ENCODE measurements at places on chromosomes 12 and 14. TPM values are rescaled to one million over a fixed set of nuclear protein-coding genes. Genes with fewer than 3 reads are reported as not detected.

DNA sequence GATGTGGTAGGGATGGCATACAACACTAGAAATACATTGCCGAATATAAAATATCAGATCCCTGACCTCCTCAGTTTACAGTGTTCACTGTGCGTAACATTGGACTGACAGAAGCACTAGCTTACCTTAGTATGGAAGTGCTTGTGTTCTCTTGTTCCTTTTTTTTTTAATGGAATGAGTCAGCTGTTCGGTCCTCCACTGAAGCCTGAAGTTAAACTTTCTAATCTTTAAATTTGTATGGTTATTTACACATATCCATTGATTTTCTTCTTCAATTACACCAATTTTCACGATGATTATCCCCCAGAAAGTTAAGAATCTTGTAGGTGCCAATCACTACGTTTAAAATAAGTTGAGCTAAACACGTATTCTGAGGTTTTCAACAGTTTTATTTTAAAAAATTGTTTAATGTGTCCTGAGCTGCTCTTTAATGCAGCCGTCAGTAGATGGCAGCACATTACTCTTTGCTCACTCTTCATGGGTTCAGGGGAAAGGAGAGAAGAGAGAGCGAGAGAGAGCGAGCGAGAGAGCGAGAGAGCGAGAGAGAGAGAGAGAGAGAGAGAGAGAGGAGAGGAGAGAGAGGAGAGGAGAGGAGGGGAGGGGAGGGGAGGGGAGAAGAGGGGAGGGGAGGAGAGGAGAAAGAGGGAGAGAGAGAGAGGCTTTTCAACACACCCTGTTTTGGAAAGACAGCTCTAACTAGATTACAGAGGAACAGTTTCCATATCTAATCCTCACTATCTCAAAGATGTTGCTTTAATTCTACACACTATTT lies 134.7 kb upstream of the SCAF11 start:
- DNase-seq, result peak; percentile 77

DNA sequence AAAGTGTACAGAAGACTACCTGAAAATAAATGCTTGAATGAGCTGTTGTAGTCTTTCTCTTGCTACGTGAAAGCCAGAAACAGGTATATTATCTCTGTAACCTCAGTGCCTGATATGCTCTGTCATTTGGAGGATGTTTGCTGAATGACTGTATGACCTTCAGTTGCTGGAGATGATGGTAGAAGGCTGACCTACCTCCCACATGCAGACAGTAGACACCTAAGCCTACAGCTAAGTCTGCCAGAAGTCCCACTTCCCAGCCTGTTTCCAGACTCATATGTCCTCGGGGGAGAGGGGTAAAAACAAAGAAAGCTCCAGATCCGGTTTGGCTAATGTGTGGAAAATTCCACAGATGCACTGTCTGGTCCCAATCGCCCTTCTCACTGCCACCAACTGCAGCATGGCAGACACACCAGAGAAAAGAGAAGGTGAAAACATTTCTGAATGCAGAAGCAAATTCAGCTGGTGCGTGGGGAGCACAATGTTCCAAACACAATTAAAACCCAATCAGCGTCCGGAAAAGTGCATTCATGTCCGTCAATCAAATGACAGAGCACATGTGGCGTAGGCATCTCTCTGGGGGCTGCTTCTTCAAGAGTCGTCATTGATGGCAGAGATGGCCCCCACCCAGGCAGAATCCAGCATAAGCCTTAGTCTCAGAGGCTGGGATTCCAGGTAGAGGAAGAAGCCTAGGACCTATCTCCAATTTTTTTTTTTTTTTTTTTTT lies 76.3 kb upstream of the TBX3 start:
- no peak for DNase-seq

GRCh38 chr14:53927171-53927570 lies 29.5 kb downstream of the BMP4 start:
- no peak for DNase-seq

GRCh38 chr14:72986214-72986613 lies 40.7 kb downstream of the ZFYVE1 start:
- no peak for DNase-seq

- no peak for DNase-seq
Observed at GRCh38 chr12:47305464-47305863, 225.7 kb upstream of the AMIGO2 start.

GRCh38 chr12:63006536-63006935 lies 71.6 kb upstream of the PPM1H start:
- DNase-seq, result no peak

GRCh38 chr12:4270016-4270830 lies 3.3 kb upstream of the CCND2 start:
- DNase-seq, result no peak

GRCh38 chr12:103169-103981 lies 36.8 kb downstream of the IQSEC3 start:
- no peak for DNase-seq

DNA sequence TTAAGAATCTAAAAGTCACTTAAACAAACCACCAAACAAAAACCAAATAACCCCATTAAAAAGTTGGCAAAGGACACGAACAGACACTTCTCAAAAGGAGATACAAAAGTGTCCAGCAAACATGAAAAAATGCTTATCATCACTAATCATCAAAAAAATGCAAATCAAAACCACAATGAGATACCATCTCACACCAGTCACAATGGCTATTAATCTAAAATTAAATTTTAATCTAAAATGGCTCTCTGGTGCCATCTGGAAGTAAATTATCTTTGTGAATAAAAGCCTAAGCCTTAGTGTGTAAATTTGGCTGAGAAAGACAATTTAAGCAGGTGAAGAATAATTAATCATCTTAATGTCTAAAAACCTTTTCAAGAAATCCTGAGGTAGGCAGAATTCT lies 204.5 kb upstream of the PPFIA2 start:
- no peak for DNase-seq

GRCh38 chr14:67418401-67419191 lies 6.6 kb upstream of the PLEK2 start:
- DNase-seq, result no peak

GRCh38 chr14:21096438-21096837 lies 2.0 kb downstream of the ZNF219 start:
- no peak for DNase-seq

GRCh38 chr12:108037960-108038359 lies 91.1 kb upstream of the WSCD2 start:
- DNase-seq, result no peak

DNA sequence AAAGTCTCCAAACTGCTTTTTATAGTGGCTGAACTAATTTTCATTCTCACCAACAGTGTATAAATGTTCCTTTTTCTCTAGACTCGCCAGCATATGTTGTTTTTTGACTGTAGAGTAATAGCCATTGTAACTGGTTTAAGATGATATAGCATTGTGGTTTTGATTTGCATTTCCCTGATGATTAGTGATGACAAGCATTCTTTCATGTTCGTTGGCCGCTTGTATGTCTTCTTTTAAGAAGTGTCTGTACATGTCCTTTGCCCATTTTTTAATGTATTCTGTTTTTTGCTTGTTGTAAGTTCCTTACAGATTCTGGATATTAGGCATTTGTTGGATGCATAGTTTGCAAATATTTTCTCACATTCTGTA lies 404.9 kb downstream of the FLRT2 start:
- DNase-seq, result no peak

DNA sequence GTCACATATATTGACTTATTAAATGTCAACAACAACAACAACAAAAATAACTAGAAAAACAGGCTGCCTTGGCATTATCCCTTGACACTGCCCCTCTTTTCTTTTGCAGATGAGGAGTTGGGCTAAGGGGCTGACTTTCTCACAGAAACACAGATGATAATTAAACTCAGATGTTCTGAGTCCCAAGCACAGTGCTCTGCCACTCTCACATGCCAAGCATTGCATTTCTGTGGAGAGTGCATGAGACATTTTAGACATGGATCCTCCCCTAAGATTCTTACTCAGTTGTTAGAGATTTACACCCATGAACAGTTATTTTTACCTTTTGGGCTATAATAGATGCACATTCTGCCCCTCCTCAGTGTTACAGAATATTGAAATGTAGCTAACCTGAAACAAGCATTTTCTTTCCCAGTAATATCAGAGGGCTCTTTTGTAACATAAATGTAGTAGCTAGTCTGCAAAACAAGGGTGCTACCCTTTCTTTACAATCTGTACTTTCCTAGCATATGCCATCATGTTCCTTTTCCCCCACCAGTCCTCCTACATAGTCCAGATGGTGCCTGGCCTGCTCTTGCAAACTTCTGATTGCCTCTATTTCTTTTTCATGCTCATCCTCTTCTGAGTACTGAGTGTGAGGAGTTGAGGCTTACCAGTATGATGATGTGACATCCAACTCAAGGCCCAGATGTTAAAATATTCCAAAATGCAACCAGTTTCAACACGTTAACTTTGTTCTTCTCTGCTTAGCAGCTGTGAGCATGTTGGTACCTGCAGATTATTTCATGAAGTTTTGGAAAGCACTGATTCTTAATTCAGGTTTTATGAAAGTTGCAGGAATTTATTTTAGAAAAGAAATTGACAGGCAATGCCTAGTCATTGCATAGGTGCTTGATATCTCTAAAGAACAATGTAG lies 125.0 kb upstream of the ATP2B1 start:
- no peak for DNase-seq

- no peak for DNase-seq
Observed at GRCh38 chr12:69704357-69704756, 5.3 kb upstream of the BEST3 start.

DNA sequence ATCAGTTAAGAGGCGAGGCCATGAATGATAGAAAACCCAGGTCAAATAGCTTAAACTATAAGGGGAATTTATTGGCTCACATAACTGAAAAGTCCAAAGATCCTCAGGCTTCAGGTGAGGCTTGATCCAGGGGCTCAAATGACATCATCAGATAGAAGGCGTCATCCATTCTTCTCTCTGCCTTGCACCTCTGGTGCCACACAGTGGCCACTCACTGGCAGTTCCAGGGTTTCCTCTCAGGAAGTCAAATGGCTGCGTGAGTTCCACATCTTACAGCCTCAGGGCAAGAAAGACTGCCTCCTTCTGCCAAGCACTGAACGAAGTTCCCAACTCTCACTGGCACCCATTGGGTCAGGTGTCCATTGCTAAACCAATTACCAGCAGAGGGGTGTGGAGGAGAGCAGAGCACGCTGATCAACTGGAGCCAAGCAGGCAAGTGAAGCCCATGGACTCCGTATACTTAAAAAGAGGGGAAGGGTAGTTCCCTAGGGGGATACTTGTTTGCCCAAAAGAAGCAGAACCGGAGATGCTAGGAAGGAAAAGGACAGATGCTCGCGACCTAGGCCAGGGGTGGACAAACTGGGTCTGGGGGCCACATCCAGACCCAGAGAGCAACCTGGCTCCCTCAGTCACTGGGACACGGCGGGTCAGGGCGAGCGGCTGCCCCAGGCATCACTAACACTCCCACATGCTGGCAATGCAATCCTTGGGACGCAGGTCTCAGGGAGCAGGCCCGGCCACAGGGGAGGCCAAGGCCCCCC lies 69.3 kb downstream of the SERPINA3 start:
- no peak for DNase-seq

DNA sequence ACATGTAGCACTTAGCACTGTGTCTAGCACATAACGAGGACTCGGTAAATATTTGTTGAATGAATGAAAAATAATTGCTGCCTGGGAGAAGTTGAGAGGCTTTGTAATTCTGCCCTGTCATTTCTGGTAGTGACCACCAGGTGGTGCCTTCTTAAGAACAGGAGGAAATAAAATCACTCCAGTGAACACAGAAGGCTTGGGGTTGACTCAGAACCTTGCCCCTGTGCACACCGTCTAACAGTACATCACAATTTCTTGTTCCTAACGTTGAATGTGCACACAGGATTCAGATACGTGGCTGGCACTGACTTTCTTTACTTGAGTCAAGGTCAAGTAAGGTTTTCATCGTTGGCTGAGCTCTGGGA lies 91.8 kb downstream of the RGS6 start:
- DNase-seq, result peak; percentile 20

GRCh38 chr12:22551624-22552023 lies 7.3 kb upstream of the C2CD5 start:
- DNase-seq, result no peak

DNA sequence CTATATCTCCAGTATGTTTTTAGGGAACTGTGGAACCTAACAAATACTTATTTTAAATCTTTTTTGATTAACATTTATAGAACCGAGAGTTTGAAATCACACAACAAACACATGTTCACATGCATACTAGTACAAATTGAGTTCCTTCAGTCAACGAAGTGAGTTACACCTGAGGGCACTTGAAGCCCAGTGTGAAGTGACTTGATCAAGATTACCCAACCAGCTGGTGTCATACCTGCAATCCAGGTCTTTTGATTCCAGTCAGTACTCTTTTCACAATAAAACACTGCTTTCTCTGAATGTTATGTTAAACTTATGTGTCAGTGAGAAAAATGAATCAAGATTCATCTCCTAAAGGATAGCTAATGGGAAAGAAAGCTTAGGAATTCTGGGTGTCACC lies 35.2 kb downstream of the VRK1 start:
- DNase-seq, result no peak

DNA sequence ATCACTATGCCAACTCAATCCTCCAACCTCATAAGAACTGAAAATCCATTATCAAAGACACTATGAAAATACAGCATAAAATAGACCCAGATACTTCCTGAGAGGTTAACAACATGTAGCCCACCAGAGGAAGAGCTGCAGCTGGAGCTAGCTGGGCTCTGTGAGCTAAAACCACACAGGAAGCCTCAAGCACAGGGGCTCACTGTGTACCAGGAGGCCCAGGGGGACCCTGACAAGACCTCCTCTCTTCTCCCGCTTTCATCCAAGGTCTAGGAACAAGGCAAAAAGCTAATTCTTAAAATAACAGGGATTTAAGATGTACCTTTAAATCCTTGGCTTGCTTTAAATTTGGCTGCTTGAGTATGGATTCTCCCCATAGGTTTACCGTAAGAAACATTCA lies 53.6 kb downstream of the EIF2S3B start:
- DNase-seq, result no peak

GALNT8 gene
- 3.8 TPM for polyA plus RNA-seq

LAG3 gene
- 1.4 TPM for polyA plus RNA-seq

MLF2 gene
- polyA plus RNA-seq, result 247 TPM

BHLHE41 gene
- 2.0 TPM for polyA plus RNA-seq

SERPINA12 gene
- polyA plus RNA-seq, result 1.1 TPM

TAS2R7 gene
- polyA plus RNA-seq, result not detected

Data from renal pelvis (tissue), 12 donors.